Left lung (tissue), 14 donors: ENCODE measurements at places on chromosomes 4 and X. TPM values are rescaled to one million over a fixed set of nuclear protein-coding genes. Genes with fewer than 3 reads are reported as not detected.

Gene PRR32
- not detected for polyA plus RNA-seq

Gene DHRSX
- polyA plus RNA-seq: 26.2 TPM

Gene TGIF2LX
- not detected for polyA plus RNA-seq

Gene SFRP2
- 9.9 TPM for polyA plus RNA-seq

Gene PNMA6A
- 2.2 TPM for polyA plus RNA-seq

Gene ZCCHC13
- not detected for polyA plus RNA-seq

Gene LANCL3
- polyA plus RNA-seq: 3.5 TPM

DNA sequence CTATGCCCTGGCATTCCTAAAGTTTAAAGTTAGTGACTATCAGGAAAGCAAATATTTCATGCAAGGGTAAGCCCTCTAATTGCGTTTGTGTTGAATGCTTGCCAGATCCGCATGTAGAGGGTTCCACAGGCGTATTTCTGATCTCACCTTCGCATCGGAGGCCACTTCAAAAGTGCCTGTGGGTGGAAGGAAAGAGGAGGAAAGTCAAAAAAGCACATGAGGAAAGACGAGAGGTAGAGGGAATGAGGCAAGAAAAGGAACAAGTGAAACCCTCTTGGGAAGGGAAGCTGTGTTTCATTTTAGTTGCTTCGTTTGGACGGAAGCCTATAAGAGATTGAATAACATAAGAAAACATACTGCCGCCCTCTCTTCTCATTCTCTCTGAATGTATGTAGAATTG lies 628.8 kb downstream of the SPRY1 start:
- DNase-seq: no peak

- DNase-seq: no peak
These were observed 403.2 kb upstream of the RASGEF1B start for GRCh38 chr4:81874661-81875515.

DNA sequence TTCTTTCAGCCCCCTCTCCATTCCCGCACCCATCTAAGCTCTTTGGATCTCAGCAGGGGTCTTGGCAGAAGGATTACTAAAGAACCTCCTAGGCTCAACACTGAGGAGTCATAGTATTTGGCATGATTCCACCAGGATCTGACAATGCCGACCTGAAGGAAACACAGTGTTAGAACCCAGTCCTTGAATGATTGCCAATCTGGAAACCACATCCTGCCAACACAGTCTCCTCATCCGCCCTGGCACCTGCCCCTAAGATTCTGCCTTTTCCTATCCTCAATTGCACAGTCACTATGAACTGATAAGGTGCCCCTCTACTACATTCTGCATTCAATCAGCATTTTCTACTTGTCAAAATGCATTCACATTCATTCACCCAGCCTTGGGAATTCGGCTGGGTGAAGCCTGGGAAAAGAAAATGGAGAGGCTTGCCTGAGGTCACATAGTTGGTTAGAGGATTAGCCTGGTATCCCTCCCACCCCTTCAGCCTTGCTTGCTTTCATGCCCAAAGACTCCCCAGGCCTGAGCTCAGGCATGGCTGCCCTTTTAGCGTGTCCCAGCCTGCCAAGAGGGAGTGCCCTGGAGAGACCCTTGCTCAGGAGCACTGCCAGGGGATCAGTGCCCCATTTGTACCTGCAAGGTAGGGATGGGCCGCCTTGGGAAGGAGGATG lies 2.2 kb upstream of the CLDN2 start:
- DNase-seq: no peak

DNA sequence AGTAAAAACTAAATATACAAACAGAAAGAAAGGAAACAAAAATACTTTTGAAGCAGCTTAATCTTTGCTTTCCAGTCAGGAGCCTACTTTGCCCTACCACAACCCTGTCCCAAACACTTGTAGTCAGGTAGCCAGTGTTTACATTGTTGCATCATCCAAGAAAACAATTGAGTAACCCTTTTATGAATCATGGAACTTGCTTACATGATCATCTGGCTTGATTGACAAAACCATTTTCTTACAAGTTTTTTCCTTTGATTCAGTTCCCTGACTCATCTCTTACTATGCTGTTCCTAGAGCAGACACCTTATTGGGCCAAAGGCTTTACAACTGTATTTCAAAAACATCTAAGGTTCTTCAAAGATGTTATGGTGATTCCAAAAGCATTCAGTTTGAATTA lies 740.1 kb downstream of the KLHL13 start:
- DNase-seq: no peak

- no peak for DNase-seq
These were observed 828.6 kb downstream of the ADGRL3 start for GRCh38 chr4:62028745-62029144.

DNA sequence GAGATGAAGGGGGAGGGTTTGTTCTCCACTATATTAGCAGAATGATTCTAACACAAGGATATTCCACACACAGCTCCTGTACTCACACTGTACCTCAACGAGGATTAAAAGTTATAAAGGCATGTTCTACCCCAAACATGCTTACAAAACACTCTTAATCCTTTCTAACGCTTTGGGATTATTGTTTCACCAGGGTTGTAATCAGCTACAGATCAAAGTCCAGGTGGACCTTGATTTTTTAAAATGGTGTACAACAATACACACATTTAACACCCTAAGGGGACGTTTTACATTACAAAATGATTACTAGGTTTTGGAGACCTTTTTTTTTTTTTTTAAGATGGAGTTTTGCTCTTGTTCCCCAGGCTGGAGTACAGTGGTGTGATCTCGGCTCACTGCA lies 50.3 kb upstream of the MAP3K15 start:
- no peak for DNase-seq

GRCh38 chr4:55758570-55758969 lies 61.0 kb upstream of the EXOC1L start:
- no peak for DNase-seq

DNA sequence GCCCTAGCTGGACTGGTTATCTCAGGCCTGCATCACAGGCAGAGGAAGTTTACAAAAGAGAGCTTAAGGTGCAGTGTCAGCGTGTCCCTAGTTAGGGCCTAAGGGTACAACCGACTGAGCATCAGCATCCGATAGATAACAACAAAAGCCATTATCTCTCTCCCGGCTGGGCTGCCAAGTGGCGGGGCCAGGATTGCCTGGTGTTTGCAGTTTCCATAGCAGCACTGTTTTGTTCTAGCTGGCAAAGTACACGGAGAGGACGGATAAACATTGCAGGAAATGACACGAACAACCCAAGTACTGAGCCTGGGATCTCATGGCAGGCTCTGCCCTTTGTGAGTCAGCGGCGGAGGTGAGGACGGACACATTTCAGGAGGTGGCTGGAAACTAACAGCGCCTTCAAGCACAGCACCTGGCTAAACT lies 104.7 kb upstream of the NOCT start:
- peak; percentile 74 for DNase-seq

DNA sequence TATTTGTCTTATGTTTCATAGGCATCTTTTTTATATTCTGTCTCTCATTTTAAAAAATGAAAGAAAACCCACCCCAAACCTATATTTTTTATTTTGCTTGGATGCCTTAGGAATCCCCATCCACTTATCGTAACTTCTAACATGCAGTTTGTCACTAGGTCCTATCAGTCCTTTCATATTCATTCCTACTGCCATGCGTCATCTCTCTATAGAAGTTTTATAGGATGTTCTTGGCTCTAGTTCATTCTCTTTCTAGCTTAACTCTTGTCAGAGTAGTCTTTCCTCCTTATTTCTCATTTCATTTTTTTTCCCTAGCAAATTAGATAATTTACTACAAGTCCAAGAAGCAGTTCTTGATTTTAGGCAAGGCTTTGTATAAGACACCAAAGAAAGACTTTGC lies 92.7 kb downstream of the LARP1B start:
- DNase-seq: no peak

DNA sequence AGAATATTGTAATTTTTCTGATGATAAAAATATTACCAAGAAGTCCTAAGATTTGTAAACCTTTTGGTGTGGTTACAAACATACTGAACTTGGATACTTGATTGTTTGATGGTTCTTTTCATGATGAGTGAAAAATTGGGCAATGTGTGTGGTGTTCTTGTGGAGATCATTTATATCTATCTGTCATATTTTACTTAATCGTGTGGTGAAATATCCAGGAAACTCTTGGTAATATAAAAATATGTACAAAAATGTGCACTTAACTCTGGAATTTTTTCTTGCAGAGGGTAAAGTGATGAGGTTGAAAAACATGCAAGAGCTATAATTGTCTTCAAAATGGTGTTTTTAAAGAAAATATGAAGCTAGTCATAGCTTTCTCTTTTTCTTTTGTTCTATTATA lies 2.8 kb downstream of the DCUN1D4 start:
- DNase-seq: no peak

DNA sequence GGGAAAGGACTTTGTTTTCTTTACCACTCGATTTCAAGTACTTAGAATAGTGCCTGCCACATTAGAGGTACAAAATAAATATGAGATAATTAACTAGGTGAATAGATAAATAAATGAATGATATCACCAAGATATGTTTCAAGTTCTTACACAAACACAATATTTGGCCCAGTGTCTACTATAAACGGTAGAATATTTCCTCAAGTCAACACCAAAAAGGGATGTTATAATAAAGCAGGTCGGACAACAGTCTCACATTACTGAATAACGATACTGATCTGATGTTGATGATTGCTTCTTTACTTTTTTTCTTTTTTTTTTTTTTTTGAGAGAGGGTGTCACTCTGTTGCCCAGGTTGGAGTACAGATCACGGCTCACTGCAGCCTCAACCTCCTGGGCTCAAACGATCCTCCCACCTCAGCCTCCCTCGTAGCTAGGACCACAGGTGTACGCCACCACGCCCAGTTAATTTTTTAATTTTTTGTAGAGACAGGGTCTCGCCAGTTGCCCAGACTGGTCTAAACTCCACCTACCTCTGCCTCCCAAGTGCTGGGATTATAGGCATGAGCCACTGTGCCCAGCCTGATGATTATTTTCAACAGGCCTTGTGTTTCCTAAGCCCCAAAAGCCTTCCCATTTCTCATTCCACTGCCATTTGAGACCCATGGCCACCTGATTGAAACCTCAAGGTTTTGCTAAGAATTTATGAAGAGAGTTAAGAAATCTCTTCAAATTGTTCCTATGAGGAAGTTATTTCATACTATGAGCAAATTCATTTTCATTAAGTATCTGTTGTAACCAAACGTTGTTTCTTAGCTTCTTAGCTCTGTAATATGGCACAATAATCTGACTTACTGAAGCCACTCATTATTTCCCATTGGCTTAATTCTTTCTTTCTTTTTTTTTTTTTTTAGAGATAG lies 2.3 kb downstream of the MANBA start:
- no peak for DNase-seq

DNA sequence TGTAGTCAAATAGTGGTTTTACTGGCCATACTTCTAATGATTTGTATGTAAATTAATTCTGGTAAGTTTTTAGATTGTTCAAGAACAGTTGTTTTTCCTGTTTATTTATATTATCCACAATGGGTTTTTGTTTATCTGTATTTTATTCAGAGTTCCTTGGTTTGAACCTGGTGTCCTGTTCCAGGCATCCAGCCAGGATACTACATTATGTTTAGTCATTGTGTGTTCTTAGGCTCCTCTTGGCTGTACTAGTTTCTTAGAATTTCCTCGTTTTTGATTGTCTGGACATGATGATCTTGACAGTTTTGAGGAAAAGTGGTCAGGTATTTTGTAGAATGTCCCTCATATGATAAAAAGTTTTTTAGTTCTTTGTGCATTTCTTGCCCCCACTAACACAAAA lies 7.8 kb downstream of the TIGD2 start:
- no peak for DNase-seq

- no peak for DNase-seq
These were observed 46.3 kb downstream of the ARHGEF9 start for GRCh38 chrX:63738696-63739095.

DNA sequence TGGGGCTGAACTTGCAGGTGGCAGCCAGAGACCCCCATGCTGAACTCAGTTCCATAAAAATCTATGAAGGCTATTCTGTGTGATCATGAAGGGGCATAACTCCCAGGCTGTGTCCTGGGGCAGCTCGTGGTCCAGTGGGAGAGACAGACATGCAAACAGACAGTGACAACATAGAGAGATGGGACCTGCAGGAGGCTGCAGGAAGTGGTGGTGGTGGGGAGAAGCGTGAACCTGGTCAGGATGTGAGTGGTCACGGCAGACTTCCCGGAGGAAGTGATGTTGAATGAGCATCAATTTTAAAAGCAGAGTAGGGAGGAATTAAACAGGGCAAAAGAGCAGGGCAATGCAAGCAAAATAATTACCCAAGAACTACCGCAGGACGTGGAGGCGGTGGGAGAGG lies 23.2 kb upstream of the SORCS2 start:
- DNase-seq: peak; percentile 13

DNA sequence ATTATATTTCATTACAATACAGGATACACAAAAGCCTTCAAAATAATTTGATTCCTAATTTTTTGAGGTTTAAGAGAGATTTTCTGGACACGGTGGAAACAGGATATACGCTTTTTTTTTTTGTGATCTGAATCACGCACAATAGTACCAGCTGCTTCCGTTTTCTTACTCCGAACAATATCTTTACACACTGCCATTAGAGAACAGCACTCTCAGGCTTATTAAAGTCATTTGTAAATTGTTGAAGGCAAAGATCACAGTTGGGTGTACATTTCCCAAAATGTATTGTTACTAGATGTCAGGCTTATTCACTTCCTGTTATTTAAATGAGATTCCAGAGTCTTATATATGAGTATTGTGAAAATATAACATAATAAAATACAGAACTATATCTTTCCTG lies 71.5 kb downstream of the TMEM47 start:
- DNase-seq: no peak

DNA sequence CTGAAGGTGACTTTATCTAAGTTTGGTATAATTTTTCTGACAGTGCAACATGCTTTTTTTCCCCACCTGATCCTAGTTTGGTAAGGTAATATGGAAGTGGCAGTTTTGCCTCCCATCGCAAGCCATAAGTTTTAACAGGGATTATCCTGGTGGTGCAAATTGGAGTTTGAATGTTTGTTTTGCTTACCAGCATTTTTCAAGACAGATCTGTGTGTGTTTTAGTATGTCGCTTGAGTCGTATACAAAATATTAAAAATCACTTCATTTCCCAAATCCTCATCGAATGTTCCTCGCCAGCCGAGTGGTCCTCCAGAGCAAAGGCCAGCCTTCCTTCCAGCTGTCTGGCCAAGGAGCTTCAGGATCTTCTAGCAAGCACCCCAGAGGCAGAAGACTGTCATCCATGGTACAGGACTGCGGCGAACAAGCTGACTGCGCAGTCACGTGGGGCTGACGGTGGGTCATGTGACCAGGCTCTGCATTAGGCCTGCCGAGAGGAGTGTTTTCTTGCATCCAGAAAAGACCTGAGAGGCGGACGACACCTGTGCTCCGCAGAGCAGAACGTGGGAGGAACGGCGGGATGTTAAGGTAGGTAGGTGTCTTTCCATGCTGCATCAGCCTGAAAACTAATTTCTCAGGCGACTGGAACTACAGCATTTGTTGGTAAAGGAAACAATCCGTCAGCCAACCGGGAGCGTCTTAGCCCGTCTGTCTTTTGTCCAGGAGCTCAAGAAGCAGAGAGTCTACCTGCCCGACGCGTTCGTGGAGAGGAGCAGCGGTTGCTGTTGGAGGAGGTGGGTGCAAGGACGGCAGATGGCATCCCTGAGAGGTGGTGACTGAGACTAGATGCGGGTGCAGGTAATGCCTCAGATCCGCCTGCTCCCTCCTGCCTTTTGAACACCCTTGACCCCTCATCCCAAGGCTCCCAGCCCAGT lies at the start of gene GPRASP3:
Gene GPRASP3, plus strand, starts transcription at position 507 of the 932 bp plus-strand sequence. CDS start 28,253 bp downstream, outside the sequence.
- peak; percentile 82 for DNase-seq

- DNase-seq: no peak
These were observed 5.5 kb upstream of the ATP2B3 start for GRCh38 chrX:153511784-153512500.
